Occipital lobe (tissue), 3 donors: ENCODE measurements at places on chromosomes 1 and 21.

DNA sequence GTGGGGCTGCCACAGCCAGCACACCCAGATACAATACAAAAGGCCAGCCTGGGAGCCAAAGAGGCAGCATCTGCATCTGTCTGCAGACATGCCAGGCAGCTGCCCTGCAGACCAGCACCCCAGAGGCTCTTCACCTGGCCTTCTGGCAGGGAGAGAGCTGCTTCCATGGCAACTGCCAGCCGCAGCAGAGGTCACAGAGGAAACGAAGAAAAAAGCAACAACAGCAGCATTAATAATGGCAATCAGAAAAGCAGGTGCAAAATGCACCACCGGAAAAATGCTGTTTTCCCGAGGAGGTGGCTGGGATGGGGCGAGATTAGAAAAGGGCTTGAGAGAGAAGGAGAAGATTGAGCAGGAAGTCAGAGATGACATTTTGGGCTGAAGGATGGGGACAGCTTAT is 309.5 kb downstream of the PCP4 start:
- DNase-seq = no peak

DNA sequence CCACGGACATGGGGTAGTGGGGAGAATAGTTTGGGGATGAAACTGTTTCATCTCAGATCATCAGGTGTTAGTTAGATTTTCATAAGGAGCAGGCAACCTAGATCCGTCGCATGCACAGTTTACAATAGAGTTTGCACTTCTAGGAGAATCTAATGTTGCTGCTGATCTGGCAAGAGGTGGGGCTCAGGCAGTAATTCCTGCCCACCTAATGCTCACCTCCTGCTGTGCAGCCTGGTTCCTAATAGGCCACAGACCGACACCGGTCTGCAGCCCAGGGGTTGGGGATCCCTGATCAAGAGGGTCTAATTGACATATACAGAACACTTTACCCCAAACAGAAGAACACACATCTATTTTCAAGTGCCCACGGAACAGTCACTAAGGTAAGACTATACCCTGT is 275.1 kb downstream of the PTPRU start:
- no peak for DNase-seq

DNA sequence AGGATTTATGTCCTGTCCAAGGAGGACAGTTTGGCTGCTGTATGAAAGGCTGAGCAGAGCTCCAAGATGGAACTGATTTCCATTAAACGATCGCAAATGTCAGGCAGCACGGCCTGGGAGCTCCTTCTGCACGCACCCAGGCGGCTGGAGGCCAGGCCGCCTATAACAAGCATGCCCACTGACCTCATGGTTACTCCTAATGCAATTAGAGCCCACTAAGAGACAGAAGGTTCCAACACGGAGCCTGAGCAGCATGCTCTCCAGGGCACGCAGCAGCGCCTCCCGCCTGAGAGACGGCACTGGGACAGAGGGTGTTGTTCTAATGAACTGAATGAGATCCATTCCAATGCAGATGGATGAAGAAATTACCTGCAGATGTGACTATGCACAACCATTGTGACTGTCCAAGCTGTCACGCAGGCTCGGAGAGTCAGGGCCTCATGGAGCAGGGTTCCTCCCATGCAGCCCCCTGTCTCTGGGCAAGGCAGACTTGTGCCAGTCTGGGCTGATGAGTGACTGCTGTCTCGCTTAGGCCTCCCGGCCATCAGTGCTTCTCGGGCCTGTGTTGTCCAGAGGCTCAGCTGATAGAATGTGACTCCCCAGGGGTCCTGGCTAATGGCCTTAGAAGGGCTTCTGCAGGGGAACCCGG is 25.2 kb upstream of the CDCA8 start:
- DNase-seq = no peak

DNA sequence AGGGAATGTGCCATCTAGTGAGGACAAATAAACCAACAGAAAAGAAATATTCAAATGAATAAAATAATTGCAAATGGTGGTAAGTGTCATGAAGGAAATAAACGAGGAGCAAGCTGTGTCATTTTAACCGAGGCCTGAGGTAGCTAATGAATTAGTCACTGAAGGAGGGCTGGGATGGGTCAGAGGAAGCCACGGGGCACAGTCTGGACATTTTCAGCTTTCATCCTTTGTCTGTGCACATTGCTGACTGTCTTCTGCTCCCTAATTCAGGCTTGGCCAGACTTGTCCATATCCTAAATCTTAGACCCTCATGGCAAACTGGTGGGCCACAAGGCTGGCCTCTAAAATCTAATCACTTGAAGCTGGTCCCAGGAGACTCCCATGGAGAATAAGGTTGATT is 138.4 kb downstream of the RHOU start:
- no peak for DNase-seq

- no peak for DNase-seq
Measured at GRCh38 chr1:51863384-51863783, 15.1 kb downstream of the NRDC start.

DNA sequence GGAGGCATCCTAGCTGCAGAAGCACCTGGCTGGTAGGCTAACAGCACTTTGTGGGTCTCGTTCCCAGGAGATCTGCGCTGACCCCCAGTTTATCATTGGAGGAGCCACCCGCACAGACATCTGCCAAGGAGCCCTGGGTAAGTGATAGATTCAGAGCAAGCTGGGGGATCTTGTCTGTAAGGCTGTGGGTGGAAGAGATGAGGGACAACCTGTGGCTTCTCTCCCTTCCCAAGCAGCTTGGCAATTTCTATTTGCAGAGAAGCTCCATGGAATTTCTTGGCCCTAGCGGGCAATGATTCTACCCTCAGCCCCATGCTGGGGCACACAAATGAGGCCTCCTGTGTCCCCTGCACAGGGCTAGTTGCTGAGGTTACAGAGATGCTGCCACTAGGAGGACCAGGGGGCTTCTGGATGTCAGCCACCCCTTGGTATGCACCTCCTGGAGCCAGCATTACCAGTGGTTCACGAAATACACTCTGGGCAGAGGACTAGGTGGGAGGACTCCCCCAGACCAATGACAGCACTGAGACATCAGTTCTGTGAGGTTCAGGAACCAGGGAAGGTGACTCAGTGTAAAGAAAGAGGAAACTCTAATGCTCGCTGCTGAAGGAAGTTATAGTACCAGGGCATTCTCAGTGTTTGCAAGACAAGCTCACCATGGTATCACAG is 5.5 kb downstream of the CAPN2 start:
- DNase-seq = no peak

GRCh38 chr1:196980859-196981258 is 3.5 kb downstream of the CFHR5 start:
- no peak for DNase-seq

GRCh38 chr21:25457411-25457810 is 149.9 kb downstream of the MRPL39 start:
- DNase-seq = no peak

- no peak for DNase-seq
Measured at GRCh38 chr1:240188139-240188538, 96.5 kb downstream of the FMN2 start.

DNA sequence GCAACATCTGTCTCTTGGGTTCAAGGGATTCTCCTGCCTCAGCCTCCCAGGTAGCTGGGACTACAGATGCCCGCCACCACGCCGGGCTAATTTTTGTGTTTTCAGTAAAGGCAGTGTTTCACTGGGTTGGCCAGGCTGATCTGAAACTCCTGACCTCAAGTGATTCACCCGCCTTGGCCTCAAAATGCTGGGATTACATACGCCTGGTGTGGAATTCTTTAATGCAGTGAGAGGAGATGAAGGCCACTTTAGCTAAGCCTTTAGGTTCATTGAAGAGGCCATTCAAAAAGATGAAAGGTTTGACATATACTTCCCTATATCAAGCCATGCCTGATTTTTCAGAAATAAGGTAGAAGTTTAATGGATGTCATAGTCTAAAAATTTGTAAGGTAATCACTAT is 162.7 kb downstream of the ST6GALNAC3 start:
- no peak for DNase-seq

DNA sequence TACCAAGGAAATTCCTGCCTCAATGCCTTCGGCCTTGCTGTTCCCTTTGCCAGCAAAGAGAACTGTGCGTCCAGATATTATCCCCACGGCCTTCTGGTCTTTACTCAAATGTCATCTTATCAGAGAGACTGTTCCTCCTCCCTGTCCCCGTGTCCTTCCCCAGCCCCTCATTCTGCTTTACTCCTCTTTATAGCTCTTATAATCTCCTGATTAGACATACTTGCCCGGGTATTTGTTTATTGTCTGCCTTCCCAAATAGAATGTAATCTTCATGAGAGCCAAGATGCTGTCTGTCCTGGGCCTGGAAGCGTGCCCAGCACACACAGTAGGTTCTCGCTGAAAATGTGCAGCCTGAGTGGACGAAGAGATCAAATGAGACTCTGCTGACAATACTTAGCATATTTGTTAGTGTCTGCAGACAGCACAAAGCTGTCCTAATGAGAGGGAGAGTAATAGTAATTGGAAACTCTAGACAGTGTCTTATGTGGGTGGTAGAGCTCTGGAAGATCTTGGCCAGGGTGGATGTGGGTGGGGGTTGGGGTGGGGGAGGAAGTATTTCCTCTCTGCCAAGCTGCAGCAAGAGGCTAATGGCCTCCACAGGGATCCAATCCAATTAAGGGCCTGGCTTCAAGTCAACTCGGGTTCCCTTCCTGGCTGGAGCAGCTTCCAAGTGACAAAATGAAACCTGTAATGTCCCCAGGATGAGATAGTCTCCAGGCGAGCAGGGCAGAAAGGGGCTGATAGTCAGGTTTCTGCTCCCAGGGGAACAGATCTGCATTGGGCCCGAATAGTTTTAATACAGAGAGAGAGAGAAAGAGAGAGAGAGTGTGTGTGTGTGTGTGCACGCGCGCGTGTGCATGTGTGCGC is 9.5 kb upstream of the CLIC4 start:
- no peak for DNase-seq

DNA sequence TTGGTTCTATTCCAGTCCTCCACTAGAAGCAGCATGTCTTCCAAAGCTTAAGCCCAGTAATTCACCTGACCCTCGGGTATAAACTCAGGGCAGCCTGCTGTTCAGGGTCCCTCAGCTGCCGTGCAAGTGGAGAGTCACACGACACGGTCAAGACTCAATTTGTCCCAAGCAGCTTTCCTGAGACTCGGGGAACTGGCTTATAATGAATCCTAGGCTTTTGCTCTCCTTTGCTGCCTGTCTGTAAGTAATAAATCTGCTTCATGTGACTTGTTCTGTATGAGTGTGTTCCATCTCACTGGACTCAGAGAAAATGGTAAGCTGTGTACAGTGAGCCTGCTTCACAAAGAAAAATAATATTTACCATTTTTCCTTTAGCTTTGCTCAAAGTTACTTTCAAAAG is 119.8 kb downstream of the CYYR1 start:
- no peak for DNase-seq

- DNase-seq = no peak
Measured at GRCh38 chr1:229368347-229368746, 25.5 kb upstream of the CCSAP start.

DNA sequence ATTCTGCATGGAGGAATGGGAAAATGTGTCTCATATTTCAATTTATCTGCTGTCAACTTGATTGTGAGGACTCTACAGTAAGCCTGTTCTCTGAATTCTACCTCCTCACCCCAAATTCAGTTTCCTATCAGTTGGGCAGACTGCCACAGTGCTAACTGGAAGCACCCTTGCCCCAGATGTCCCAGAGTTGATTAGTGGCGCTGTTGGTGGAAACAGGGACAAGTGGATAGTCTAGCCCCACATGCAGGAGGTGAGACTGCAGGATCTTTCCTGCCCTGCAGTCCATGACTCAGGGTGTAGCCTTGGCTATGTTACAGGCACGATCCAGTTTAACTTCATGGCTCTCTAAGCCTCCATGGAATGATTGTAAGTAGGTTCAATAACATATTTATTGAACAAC is 22.1 kb downstream of the ADAM30 start:
- no peak for DNase-seq

- no peak for DNase-seq
Measured at GRCh38 chr1:66739401-66740157, 12.7 kb upstream of the DYNLT5 start.

DNA sequence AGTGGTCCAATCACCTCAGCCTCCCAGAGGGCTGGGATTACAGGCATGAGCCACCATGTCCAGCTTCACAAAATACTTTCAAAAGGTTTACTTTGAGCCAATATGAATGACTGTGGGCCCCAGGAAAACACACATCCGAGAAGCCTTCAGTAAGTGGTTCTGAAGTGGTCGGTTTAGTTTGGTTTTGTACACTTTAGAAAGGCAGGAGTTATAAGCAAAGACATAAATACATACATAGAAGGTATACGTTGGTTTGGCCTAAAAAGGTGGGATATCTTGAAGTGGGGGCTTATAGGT is 3.2 kb upstream of the MIB2 start:
- no peak for DNase-seq

GRCh38 chr1:167707942-167708341 is 13.8 kb upstream of the MPZL1 start:
- DNase-seq = no peak

- no peak for DNase-seq
Measured at GRCh38 chr21:35681946-35682345, 378.4 kb downstream of the SETD4 start.

DNA sequence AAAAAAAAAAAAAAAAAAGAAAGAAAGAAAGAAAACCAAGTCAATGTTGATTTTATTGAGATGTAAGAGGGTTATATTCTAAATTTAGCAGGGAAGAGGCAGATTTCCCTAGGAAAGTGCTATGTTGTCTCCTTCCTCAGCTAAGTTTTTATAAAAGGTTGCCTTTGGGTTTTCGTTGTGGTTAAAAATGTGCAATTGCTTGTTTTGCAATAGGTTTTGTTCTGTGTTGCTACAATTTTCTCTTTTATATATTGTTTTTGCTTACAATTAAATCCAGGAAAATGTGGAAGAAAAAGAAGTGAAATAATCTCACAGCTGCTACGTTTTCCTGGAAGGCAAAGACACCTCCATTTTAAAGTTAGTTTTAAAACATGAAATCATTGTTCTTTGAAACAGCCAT is 136.7 kb upstream of the C1orf105 start:
- DNase-seq = no peak

- DNase-seq = no peak
Measured at GRCh38 chr1:71721532-71721931, 560.8 kb downstream of the NEGR1 start.

- DNase-seq = no peak
Measured at GRCh38 chr1:76615253-76616035, 251.8 kb upstream of the ST6GALNAC5 start.

DNA sequence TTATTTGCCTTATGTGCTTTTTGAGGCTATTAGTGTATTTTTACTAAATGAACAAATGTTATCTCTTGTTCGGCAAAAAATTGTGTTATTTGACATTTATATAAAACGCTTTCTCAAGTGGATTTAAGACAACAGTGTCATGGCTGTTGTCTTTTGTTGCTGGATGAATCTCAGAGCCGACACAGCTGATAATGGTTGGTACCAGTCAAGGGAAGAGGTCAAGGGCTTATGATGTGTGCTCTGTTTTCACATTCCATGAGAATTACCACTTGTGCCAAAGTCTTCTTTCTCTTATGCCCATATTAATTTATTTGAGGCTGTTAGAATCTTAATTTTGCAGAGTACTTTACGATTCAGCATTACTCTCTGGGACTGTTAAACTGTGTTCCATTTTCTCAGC is 17.9 kb upstream of the CD101 start:
- DNase-seq = no peak

GRCh38 chr1:201941420-201942128 is 4.8 kb downstream of the LMOD1 start:
- no peak for DNase-seq

GRCh38 chr1:207863893-207864535 is 46.9 kb downstream of the CD34 start:
- DNase-seq = no peak
